ENCODE measurements at places on chromosomes 3 and 15.

DNA sequence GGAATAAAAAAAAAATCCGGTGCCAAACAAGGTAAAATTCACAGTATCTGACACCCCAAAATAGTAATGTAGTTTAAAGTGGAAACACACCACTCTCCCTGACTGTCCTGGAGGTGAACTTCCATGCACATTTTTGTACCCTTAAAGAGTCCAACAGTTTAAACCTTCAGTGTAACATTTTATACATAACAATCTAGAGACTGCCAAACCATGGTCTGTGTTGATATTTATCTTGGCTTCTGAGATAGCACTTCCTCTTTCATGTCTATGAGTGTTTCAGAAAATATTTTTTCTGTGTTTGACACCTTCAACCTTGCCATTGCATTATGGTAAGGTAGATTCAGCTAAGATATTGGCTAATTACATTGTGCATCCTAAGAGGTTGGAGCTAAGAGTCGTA lies 13.9 kb downstream of the TMEM45A start:
- no peak for DNase-seq

DNA sequence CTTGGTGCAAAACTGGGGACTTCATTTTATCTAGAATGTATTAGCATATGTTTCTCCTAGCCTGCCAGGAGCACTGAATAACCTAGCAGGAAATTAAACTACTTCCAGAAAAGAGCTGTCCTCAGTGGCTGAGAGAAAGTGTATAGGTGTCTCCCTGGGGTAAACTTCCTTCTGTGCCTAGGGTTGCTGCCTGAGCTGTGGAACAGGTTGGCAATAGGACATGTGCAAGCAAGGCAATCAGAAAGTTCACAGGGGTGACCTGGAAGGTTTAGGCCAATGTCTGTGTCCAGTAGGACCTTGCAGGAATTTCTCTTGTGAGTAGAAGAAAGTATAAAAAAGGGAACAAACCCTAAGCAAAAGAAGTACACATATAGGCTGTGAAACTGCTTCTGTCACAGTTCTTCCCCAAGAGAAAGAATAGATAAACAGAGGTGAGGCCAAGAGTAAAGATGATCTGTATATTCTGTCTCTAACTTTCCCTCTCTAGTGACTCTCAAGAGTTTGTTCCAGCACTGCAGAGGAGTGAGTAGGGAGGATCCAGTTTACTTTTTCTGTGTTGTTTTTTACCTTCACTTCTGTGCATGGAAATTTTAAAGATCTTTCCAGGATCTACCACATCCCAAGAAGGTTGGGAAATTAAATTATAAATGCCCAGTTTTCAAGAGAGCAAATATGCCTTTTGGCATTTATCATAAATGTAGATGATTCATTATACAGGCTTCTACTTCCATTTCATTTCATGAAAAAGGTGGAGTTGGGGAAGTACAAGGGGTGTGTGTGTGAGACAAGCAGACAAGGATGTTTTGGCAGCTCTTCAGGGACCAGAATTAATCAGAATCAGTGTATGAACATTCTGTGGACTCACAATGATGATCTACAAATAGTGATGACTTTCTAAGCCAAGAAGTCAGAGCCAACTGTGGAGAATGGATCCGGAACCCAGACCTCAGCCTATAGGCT lies 155.2 kb downstream of the RBPMS2 start:
- no peak for DNase-seq

DNA sequence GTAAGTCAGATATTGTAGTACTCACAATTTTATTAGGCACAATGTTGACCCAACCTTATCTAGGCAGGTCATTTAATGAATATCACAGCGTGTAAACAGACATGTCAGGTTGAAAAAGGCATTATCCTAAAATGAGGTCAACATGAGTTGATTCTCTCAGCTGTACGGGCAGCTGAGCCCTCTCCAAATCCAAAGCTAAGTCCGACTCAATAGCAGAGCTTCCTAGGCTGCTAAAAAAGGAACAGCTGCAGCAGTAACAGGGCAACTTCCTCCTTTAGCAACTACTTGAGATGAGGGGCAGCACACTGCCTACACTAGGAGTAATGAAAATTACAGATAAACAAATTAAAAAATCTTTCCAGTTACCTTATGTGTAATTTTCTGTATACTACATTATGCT lies 189.2 kb downstream of the CADM2 start:
- no peak for DNase-seq

DNA sequence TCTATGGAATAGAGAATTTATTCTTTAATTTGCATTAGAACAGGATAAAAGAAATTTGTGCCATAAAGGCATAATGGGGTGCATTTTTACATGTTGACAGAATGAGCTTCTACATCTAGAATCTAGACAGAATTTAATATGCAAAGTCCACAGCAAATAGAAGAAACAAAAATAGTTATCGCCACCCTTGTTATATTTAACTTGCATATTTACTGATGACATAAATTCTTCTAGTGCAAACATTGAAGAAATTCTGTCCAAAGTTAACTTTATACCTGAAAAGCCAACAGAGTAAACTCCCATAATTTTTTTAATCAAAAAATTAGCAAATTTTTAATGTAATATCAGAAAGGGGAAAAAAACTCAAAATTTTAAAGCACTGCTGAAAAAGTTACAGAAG lies 213.7 kb upstream of the ALCAM start:
- DNase-seq, result no peak

GRCh38 chr3:81910244-81910852 lies 148.9 kb upstream of the GBE1 start:
- no peak for DNase-seq

DNA sequence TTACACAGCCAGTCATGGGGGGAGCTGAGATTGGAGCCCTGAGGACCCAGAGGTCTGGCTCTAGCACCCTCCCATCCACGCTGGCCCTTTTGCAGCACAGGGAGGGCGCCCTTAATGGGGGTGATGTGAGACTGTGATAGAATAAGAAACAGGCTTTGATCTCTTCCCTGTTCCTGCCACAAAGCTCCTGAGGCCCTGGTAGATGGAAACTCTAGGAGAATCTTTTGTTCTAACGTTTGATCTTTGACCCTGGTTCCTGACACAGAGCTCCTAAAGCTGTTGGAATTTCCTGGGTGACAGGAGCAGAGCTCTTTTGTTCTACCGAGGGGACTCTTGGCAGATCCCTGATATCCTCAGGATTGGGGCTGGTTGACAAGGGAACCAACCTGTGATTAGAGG lies 1.2 kb upstream of the UROC1 start:
- no peak for DNase-seq

DNA sequence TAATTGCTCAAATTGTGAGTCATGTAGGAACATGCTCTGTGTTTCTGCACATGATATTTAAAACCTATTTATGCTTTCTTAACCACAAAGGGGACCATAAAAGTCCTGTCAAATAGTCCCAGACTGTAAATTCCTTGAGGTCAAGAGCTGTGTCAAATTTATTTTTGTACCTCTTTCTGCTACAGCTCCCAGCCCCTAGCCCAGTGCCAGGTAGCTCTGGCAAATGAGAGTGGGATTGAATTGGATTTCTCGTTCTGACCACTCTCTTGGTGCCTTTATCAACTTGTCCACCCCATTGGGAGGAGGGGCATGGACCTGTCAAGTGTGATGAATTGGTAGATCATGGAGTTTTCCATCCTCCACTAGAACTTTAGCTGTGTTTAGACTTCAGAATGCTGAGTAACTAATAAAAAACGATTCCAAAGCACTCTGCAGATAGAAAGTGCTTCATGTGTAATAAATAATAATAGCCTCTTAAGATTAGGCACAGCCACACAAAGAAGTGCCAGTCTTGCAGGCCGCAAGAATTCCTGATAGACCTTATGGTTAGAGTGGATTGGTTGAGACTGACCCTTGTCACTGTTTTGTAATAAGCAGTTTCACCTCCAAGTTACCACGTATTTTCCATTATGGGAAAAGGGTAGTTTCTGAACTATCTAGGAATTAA lies 120.4 kb downstream of the LPP start:
- no peak for DNase-seq

DNA sequence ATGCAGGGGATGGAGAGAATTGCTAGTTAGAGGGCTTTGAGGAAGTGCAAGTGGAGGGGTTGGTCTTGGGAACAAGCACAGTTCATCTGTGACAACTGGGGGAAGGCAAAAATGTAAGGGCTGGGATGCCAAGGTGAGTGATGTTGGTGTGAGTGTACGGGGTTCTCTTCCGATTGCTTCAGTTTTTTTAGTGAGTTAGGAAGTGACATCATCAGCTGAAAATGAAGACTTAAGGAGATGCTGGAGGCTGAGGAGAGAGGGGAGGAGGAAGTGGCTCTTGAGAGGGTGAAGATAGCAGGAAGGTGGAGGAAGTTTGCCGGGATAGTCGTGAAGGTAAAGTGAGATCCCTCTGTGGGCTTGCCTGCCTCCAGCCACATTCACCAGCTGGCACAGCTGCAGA lies 12.7 kb downstream of the TICRR start:
- DNase-seq, result no peak

DNA sequence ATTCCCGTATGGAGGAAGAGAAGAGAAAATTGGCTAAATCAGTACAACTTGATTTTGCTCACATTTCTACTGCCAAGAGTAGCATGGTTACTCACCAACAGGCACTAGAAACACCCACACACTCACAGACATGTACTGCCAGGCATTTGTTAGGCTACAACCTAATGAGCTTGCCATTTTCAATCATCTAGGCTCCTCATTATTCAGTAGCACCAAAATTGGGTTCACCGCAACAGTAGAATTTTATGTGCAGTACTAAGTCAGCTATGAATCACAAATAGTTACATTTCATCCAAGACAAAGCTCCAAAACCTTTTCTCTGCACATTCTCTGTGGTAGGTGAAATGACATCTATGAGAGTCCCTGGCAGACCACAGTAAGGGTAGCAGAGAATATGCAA lies 15.0 kb upstream of the THUMPD3 start:
- DNase-seq, result no peak

GRCh38 chr3:58588030-58588614 lies 10.9 kb upstream of the FAM107A start:
- no peak for DNase-seq

GRCh38 chr3:80994085-80994665 lies 767.3 kb downstream of the GBE1 start:
- DNase-seq, result no peak

GRCh38 chr3:128878556-128879124 lies 780 bp upstream of the ACAD9 start:
- no peak for DNase-seq

DNA sequence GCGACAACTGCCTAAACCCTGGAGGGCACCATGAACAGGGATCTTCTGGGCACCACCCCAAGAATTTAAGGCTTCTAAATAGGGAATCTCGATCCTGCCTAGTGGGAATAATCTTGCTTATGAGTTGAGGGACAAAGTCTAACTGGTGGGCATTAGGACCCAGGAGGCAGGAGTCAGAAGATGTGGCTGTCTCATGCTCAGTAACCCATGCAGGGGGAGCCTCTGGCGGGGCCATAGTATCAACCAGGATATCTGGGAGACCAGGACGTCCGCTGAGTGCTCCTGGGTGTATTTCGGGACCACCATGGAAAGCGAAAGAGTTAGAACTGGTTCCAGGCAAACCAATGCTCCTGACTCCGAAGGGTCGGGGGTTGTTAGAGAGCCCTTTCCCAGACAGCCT lies 356.1 kb downstream of the OTOL1 start:
- no peak for DNase-seq

DNA sequence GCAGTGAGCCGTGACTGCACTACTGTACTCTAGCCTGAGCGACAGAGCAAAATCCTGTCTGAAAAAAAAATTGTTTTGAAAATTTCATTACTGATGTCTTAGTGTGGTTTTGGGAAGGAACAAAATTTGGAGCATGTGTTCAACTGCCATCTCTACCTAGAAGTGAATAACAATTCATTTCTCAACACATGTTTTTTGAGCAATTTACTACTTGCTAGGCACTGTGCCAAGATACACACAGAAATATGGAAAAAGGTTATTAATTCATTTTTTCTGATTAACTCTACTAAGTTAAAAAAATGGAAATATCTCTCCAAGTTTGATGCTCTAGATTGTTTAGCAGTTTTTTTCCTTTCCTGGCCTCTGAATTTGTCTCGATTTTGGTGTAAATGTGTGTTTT lies 5.2 kb upstream of the TCF12 start:
- DNase-seq, result no peak

DNA sequence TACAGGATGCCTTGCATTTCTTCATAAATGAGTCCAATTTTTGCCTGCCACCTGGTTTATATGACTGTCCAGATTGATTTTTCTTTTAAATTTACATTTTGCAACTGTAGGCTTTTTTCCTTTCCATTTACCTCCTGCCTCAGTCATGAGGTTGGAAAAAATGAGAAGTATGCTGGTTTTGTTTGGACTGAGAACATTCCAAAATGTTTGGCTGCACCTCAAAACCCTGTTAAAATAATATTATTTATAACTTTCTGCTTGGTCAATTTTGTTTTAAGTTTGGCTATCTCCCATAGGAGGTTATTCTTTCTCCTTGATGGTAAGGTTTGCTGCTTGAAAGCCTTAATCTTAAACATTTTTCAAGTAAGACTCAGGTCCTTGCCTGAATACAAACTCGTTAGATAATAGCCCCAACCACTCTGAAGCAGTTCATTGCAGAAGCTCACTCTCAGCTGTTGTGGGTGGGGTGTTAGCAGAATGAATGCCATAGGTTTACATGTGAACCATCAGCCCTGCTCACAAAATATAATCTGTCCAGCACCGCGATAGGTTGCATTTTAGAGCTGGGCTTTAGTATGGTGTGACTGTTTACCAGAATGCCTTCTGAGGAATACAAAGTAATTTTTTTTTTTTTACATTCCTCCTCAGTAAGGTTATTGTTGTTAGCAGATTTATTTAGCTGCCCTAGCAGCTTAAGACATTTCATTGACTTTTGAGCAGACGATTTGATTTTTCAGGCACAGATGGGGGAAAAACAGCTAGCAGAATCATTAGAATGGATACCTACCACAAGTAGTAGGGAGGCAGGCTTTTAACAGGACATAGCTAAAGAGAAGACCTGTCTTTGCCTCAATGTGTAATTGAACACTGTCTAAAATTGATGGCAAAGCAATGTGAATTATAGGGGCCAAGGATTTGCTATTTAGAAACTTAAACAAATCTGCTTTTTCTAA lies 630.8 kb upstream of the KCNMB2 start:
- no peak for DNase-seq

DNA sequence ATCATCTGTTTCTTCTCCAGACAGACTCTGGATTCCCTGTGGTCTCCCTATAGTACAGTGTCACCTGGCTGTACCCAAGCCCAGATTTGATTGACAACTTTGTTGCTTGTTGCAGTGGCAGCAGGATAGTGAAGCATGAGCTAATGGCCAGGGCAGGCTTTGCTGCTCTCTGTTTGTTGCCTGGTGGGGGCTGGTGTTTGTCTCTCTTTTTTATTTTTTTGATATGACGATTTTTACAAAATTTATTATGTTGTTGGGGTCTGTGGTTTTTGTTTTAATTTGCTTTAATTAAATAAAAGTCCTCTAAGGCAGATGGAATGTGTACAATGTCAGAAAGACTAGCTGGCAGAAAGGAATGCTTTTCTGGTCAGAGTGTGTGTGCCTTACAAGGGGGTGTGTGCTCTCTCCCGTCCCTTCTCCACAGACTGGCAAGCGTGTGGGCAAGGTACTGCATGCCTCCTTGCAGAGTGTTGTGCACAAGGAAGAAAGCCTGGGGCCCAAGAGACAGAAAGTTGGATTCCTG lies 15.2 kb upstream of the CLEC3B start:
- no peak for DNase-seq
